ENCODE measurements at places on chromosomes 12 and 14.

DNA sequence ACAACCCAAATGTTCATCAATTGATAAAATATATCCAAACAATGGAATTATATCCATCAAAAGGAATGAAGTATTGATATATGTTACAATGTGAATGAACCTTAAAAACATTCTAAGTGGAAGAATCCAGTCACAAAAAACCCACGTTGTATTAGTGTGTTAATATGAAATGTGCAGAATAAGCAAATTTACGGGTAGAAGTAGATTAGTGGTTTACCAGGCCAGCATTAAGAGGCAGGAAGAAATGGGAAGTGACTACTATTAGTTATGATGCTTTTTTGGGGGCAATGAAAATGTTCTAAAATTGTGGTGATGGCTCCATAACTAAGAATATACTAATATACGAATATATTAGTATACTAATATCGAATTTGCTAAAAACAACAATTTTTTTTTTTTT lies 1.5 kb downstream of the COX16 start:
- no peak for DNase-seq

DNA sequence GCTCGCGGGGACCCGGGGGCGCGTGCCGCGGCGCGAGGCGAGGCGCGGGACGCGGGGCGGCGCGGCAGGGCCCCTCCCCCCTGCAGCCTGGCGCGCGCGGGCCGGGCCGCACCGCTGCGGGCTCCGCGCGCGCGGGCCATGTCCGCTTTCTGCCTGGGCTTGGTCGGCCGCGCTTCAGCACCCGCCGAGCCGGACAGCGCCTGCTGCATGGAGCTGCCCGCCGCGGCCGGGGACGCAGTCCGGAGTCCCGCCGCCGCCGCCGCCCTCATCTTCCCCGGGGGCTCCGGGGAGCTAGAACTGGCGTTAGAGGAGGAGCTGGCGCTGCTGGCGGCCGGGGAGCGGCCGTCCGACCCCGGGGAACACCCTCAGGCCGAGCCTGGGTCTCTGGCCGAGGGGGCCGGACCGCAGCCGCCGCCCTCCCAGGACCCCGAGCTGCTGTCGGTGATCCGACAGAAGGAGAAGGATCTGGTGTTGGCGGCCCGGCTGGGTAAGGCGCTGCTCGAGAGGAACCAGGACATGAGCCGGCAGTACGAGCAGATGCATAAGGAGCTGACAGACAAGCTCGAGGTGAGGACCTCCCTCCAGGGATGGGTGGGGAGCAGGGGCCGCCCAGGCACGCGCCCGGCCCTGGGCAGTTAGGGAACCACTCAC lies 820 bp downstream of the BICDL1 start:
- no peak for DNase-seq

- DNase-seq, result no peak
These were observed 1.6 kb downstream of the MARK3 start for GRCh38 chr14:103386713-103387329.

DNA sequence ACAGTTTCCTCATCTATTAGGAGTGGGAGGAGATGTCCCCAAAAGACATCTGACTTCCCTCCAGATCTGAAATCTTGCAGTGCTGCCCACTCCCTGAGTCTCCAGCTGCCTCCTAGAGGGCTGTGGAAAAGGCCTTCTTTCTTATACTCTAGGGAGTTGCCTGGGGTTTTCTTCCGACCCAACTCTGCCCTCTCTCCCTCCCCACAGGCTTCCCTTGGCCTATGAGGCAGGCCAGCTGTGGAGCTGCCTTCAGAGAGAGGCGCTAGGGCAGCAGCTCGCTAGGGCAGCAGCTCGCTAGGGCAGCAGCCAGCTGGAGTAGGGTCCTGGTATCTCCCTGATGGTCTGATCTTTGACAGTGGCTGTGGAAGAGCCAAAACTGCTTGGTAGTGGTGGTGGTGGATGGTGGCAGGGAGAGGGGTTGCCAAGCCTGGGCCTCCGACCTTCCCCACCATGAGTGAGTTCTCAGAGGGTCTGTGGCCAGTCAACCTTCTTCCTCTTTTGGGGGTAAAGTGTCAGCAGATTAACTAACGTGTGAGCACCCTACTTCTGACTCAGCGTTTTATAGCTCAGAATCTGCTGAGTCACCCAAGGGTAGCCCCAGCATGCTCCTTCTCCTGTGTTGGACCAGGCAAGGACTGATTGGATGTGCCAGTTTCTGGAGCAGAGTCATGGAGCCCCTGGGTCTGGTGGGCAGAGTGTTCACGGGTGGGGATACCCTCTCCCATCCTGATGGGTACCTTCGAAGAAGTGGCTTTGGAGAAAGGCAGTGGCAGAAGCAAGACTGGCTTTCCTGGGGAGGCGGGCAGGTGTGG lies 2.3 kb downstream of the SLC48A1 start:
- no peak for DNase-seq

GRCh38 chr14:28774764-28775735 lies 8.5 kb downstream of the FOXG1 start:
- no peak for DNase-seq

GRCh38 chr14:103273145-103273744 lies 60.8 kb upstream of the EIF5 start:
- DNase-seq, result no peak

DNA sequence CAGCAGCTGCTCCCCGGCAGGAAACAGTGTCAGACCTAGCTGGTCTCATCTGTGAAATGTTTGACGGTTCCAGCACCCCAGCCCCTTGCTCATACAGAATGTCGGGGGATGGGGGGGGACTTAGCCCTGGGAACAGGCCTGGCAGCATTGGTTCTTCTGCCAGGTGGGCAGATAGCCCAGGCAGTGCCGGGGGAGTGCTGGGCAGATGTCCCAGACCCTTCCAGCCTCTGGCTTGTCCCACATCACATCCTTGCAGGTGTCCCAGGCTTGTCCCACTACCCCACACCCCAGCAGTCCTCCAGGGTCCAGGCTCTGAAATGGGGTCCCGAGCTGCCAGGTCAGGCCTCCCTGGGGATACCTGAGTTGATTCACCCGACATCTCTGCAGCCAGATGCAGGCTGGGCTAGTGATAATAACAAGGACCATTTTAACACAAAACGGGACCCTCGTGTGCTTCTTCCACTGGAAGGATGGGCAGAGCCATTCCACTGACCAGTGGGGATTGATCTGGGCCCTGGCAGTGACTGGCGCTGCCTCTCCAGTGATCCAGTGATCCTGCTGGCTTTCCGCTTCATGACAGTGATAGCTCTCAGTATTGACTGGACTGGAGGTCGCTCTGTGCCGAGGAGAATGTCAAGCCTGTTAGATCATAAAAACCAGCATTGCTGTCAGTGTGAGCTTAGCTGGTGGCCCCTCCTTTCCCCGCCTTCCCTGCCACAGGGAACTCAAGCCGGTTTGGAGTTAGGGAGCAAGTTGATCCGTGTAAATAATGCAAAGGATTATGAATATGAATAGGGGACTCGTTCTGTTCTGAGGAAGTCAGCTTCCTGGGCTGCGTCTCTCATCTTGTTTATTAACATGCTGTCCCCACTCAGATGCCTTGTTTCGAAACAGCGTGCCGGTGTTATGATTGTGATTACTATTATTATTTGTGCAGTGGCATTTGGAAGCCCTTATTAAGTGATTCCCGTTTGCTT lies 180.6 kb downstream of the AACS start:
- DNase-seq, result no peak

DNA sequence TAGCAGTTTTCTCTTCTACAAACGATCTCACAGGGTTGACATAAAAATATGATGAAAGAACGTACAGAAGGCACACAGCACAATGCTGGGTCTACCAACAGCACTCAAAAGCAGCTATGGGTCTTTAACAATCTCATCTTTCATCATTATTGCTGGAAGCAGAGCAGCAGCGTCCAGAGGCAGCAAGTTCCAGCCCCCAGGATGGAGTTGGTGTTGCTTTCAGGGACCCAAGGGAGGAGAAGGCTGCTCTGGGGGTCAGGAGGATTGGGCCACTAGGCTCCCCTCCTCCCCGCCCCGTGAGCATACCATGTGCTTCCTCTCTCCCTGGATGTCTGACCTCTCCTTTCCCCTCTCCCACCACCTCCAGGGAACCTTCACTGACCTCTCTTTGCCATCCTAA lies 13.3 kb downstream of the KCTD10 start:
- DNase-seq, result no peak

GRCh38 chr14:70770490-70770889 lies 38.8 kb downstream of the MAP3K9 start:
- no peak for DNase-seq
